Activated CD8-positive, alpha-beta T cell treated with anti-CD3 and anti-CD28 coated beads for 36 hours (primary cell): ENCODE measurements at places on chromosomes 2 and 18. TPM values are rescaled to one million over a fixed set of nuclear protein-coding genes. Genes with fewer than 3 reads are reported as not detected.

- DNase-seq = no peak
These were observed 36.8 kb upstream of the C2orf74 start for GRCh38 chr2:61125123-61125710.

DNA sequence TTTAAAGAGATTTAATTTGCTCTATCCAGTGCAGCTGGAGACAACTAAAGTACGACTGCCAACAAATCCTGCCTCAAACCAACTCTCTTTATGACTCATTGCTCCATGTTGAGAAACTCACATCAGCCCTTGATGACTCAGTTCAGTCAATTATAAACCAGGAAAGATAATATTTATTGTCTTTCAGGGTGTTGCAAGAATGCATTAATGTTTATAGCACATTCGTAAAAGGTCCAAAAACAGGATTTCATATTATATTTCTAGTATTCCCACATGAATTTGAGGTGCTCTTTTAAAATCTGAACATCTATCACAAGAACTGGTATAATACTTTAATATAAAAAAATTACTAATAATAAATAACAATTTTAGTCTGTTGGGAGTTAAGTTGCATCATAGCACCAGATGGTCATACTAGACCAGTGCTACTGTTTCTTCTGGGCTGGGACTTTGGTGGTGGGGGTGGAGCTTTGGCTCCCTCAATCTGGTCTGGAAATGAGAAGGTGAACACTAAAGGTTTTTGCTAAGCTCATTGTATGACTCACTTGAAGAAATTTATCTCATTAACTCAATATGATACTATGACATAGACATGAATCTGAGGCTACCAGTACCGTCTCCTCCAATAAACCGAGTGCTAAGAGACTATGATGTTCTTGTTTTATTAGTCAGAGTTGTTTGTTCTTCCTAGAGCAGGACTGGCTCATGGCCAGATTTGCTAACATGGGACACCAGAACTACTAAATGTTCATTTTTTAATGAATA is 26.6 kb upstream of the MAP3K20 start:
- DNase-seq = peak; percentile 49

DNA sequence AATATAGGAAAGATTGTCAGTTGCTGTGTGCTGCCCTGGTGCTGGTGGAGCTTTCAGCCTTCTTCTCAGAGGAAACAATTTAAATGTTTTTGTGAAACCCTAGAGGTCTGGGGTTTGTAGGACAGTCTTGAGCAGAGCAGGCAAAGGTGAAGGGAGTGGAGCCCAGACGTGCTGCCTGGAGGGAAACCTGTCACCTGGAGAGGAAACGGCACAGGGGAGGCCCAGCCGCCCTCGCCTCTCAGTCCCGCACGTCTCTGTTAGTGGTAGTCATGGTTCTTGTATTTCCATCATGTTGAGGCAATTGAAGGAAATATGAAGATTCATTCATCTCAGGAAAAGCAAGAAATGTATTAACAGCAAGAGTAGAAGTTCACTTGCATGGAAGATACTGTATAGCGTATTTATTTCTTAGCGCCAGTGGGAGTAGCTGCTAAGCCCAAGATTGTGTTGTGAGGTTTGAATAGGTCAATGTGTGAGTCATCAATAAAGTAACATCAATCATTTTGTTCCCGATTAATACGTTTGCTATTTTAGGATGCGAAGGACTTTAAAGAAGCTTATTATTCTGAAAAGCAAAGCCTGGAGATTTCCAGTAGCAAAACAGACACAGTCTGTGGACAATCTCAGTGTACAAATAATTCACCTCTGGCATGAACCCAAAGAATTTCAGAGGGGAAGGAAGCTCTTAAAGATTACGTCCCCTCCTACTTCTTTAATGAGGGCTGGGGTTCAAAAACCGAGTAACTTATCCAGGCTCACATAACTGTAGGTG is 70.4 kb downstream of the LRRFIP1 start:
- DNase-seq = peak; percentile 73

DNA sequence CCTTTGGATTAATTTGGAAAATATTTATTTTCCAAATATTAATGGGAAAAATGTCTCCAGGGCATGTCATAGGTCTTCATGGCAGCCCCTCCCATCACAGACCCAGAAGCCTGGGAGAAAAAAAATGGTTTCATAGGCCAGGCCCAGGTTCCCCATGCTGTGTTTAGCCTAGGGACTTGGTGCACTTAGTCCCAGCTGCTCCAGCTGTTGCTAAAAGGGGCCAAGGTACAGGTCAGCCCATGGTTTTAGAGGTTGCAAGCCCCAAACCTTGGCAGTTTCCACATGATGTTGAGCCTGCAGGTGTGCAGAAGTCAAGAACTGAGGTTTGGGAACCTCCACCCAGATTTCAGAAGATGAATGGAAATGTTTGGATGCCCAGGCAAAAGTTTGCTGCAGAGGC is 309.6 kb downstream of the SOCS6 start:
- no peak for DNase-seq

DSC3 gene
- total RNA-seq = not detected

DNA sequence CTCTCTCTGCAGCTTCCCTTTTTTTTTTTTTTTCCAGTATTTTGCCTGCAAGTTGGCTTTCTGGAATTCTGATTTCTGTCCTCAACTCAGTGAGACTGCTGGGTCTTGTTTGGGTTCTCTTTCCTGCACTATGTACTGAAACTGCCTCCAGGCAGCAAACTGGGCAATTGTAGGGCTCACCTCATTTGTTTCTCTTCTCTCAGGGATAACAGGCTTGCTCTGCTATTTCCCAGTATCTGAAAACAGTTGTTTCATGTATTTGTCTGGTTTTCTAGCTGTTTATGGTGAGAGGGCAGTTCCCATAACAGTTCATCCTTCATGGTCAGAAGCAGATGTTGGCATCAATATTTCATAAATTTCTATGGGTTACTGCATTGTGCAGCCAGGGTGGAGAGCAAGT is 206.0 kb downstream of the CYRIA start:
- no peak for DNase-seq

- peak; percentile 45 for DNase-seq
These were observed 90.1 kb downstream of the MALT1 start for GRCh38 chr18:58761241-58761969.
